Peyer's patch (tissue), 4 donors: ENCODE measurements at places on chromosomes 1 and 21. TPM values are rescaled to one million over a fixed set of nuclear protein-coding genes. Genes with fewer than 3 reads are reported as not detected.

DNA sequence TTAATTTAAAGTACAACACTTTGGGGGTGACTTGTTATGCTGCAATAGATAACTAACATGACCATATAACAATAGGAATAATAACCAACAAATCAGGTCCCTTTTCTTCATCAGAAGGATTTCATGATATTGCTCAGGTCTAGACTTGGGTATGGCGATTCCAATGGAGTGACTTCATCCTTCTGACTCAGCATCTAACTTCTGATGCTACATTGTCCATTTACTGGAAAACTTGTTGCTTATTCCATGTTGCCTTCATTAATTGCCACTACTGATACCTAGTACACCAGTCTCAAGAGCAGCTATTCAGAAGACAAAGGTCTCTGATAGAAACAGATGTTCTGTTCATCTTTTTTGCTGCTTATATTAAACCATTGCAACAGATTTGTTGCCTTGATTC lies 324.3 kb downstream of the TGFB2 start:
- H3K36me3 ChIP-seq = no peaks in the 10 kb centered on the region
- no peaks in the 10 kb centered on the region for H3K27me3 ChIP-seq
- no peak overlapping the region for H3K27ac ChIP-seq
- no peak for DNase-seq

GRCh38 chr1:17272646-17273045 lies 23.7 kb downstream of the PADI3 start:
- no peak for DNase-seq
- no peaks in the 10 kb centered on the region for H3K4me1 ChIP-seq
- no peaks in the 10 kb centered on the region for H3K36me3 ChIP-seq
- no peaks in the 10 kb centered on the region for H3K27me3 ChIP-seq
- peak overlapping the region; percentile 66 for H3K27ac ChIP-seq
- no peak overlapping the region for H3K4me3 ChIP-seq

Gene SNRPE
- 25.3 TPM for total RNA-seq

Gene C1QB
- total RNA-seq = 54.3 TPM

Gene PLPPR4
- total RNA-seq = not detected
